ENCODE measurements at places on chromosomes 13 and 19.

GRCh38 chr13:67855741-67856238, 625.7 kb upstream of the PCDH9 start:
- no peak for DNase-seq

DNA sequence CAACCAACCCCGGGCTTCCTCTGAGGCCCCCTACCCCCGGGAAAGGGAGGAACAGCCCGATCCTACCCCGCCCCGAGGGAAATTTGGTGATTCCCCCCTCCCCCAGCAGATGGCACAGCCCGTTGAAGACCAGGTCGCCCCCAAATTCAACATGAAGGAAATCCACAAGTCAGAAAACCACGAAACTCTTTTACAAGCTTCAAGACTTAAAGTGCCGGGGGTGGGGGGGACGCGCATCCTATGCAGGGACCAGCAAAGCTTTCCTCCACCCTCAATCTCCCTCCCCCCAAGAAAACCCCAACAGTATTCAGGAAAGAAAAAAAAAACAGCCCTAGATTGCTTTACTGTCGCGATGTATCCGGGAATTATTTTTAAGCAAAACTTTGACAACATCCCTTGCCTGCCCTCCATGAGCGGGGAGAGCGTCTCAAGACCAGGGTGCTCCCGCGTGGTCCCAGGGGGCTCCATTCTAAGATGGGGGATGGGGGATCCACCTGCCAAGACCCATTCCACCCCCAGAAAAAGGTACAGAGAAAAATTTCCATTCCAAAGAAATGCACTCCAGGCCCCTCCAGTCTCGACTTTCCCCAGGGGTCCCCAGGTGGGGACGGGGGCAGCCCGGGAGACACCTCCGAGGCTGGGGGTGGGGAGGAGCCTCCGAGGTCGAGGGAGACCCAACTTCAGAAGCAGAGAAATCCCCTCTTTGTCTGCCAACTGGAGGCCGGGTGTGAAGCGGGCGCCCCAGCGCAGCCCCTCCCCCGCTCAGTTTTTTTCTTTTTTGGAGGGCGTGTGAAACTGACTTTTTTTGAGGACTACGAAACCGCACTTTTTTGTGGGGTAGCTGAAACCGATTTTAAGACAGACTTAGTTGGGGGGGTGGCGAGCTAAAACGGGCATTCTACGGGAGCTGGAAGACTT, 1.5 kb downstream of the TCF3 start:
- no peak for DNase-seq

- DNase-seq, result peak; percentile 85
These were observed 291.4 kb downstream of the IRS2 start for GRCh38 chr13:109494925-109495369.

DNA sequence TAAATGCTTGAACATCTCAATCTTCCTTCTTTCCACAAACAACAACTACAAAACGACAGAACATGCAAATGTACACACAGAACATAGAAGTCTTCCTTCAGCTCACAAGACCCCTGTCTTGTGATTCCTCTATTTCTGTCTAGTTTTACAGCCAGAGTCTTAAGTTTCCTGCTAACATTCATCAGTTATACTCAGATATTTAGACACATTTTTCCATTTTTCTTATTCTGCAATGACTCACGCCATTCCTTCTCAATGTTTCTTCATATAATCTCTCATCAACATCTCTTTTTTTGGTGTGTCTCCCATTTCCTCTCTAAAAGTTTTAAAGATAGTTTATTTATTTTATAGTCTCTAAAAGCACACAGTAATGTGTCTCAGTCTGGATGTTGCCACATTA, 1872.9 kb upstream of the PCDH20 start:
- DNase-seq, result no peak

- no peak for DNase-seq
These were observed 4.3 kb upstream of the USF2 start for GRCh38 chr19:35264268-35265125.

DNA sequence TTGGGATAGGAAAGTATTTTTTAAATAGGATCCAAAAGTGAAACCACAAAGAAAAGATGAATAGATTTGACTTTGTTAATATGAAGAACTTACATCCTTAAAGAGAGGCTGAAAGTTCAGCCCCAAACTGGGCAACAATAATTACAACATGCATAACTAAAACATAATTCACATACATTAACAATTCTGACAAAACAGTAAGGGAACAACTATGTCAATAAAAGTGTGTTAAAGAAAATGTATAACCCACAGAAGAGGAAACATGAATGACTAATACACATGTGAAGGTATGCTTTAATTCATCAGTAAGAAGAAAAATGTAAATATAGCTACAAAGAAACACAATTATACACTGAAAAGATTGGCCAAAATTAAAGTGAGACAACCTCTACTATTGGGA, 1597.6 kb upstream of the MIR17HG start:
- no peak for DNase-seq

DNA sequence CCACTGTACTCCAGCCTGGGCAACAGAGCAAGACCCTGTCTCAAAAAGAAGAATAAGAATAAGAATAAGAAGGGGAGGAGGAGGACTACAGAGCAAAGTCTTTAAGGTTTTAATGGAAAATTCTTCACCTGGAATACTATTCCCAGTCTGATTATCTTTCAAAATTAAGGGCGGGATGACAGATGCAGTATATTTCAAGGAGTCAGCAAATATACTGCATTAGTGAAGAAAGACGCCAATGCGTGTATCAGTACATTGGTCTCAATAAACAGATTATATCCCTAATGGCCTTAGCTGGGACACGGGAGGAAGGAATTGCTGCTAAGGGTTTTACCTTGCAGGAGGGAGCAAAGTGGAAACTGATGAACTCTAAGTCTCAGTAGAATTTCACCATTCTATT, 54.1 kb upstream of the PDCD5 start:
- DNase-seq, result no peak

DNA sequence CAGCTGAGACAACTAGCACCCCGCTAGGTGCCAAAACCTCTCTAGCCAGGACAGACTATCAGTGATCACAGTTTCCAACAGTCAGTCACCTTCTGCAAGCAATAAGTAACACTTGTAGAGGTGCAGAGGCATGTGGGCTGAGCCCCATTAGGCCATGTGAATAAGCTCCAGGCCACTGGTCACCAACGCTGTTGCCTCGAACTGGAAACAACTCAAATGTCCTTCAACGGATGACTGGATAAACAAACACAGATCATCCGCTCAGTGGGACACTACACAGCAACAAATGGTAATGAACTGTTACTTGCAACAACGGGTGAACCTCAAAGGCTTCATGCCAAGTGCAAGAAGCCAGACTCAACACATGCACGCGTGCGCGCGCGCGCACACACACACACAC, 27.5 kb upstream of the TMEM160 start:
- no peak for DNase-seq

GRCh38 chr19:38707512-38708114, 36.7 kb downstream of the CAPN12 start:
- no peak for DNase-seq

DNA sequence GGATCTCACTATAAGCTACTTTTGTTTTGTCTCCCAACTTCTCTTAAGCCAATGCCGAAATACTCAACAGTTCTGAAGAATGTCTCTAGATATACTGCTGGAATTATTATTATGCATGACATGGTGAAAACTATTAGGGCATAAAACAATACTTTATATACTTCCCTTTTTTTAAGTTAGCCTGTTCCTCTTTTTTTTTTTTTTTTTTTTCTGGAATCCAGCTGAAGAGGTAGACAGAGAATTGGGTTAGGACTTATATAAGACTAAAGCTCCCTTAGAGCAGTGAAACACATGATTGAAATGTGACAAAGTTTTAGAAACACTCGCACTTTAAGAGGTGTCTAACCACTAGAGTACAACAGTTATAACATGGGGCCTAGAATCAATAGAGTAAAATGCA, 850.9 kb upstream of the PCDH9 start:
- no peak for DNase-seq

DNA sequence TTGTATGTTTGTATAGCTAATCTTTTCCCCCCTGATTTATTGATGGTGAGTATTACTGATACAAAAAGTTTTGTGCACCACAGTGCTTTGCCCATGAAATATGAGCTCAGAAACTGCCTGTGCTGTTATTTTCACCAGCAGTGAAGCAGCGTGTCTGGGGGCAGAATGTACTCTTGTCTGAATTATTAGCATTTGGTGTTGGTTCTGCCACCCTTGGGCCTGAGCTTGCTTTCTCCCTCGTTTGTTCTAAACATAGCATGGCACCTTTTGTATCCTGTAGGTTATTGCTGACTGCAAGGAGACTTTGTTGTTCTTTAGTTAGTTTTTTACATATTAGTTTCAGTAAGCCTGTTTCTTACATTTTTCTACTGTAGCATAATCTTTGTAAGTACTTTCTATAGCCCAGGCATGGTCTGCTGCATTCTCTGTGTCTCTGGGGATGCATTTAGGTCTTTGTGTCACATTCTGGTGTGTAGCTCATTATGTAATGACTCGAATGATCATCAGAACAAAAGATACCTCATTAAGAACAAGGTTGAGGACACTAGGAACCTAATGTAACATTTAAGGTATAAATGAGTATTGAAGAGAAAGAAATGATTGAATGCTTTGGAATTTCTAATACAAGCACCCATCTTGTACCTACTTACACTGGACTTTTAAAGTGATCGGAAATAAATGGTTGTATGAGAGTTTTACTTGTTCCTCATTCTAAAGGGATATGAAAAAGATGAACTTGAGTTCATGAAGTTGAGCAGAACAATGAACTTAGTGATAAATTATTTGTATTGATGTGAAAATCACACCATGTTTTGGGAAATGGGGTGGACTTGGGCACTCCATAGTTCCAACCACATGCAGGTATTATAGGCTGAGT, 50.3 kb upstream of the GPI start:
- no peak for DNase-seq

DNA sequence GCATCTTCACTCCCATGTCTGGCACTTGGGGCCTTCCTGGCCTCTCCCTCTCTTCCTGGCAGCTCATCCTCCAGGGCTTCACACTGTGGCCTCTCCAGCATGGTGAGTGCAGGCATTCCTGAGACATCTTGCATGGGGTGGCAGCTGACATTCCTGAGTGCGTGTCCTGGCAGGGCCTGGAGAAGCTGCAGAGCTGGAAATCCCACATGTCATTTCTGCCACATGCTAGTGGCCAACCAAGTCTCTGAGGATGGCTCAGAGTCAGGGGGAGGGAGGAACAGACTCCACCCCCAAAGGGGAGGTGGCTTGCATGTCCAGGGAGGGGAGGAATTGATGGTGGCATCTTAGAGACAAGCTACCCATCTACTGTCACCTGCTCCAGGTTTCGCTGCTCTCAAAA, 41.6 kb upstream of the AMER2 start:
- DNase-seq, result no peak

DNA sequence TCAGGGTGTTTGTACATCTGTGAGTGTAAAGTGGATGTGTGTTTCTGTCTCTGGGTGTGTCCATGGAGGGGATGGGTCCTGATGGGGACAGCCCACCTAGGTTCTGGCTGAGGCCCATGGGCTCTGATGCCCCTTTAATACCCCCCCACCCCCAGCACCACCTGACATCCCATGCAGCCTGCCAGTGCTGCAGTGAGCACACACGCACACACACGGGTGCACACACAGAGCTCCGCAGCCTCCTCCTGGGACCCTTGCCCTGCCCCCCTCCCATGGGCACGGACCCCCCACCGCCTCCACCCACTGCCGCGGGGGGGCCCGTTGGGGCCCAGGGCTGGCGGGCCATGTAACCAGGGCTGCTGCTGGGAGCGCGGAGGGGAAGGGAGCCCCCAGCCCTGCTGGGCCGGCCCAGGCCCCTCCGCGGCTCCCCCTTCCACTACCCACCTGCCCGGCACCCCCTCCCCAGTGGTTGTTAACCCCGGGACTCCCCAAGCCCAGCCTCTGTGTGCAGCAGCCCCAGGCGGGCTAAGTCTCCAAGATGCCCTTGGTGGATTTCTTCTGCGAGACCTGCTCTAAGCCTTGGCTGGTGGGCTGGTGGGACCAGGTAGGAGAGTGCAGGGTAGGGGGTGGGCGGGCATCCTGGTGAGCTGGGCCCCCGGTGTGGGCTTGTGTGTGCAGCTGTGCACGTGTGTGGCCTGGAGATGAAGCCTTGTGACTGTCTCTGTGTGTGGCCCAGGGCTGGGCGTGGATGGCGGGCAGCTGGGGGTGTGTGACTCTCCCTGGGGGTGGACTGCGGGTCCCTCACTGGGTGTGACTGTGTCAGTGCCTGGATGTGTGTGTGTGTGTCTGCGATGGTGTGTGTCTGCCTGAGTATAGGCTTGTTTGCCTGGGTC, 32.6 kb downstream of the PDE4A start:
- no peak for DNase-seq

GRCh38 chr13:77946522-77946921, 27.9 kb upstream of the EDNRB start:
- no peak for DNase-seq

GRCh38 chr13:98892821-98893220, 85.0 kb downstream of the DOCK9 start:
- DNase-seq, result no peak

GRCh38 chr19:32373585-32374295, 28.3 kb downstream of the ZNF507 start:
- DNase-seq, result peak; percentile 93

- no peak for DNase-seq
These were observed 69.1 kb downstream of the ARHGEF18 start for GRCh38 chr19:7417671-7418324.

DNA sequence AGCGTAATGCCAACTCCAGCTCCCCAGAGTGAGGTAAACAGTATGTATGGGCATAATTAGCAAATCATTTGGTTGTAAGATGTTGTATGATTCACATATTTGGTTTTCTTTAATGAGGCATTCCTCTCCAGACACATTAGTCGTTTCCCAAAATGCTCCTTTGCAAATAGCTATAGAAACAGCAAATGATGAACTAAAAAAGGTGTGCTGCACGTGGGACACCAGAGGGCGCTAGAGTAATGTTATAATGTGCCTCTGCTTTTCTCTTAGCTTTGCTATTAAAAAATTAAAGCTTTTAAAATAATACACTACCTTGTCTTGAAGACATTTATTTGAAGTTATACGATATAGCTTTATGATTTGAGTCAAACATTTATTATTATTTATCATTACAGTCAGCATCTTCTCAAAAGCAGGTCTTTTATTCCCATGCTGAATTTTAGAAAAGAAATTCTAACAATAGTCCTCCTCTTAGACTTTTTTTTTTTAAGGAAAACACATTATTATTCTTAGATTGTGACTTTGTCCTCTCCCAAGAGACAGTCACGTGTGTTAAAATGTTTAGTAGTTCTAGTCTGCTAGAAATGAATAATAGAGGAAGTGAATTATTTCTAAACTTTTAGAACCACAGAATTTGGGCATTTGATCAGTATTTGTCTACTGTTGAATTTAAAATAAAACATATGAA, 121.6 kb upstream of the FRY start:
- DNase-seq, result peak; percentile 66

- no peak for DNase-seq
These were observed 30.0 kb upstream of the KBTBD7 start for GRCh38 chr13:41224113-41225110.

DNA sequence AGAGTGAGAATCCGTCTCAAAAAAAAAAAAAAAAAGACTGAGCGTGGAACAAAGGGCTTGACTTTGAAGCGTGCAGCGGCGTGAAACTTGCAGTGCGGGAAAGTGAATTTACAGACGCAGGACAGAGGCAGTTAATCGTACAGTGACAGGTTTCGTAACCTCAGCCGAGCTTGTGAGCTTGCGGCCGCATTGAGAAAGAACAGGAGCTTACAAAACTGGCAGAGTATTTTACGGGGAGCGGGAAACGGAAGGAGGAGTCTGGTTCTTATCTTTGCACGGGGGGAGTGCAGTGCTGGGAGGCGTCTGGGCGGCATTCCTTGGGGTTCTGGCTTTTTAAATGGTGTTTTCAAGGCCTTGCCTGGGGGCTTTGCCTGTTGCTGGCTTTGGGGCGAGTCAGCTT, 6.0 kb upstream of the BSG start:
- DNase-seq, result no peak
